Tibial nerve (tissue), 4 donors: ENCODE measurements at places on chromosomes 12 and 14. TPM values are rescaled to one million over a fixed set of nuclear protein-coding genes. Genes with fewer than 3 reads are reported as not detected.
A peak's percentile ranks its signal among the peaks of the same experiment; 100 is the strongest.

DNA sequence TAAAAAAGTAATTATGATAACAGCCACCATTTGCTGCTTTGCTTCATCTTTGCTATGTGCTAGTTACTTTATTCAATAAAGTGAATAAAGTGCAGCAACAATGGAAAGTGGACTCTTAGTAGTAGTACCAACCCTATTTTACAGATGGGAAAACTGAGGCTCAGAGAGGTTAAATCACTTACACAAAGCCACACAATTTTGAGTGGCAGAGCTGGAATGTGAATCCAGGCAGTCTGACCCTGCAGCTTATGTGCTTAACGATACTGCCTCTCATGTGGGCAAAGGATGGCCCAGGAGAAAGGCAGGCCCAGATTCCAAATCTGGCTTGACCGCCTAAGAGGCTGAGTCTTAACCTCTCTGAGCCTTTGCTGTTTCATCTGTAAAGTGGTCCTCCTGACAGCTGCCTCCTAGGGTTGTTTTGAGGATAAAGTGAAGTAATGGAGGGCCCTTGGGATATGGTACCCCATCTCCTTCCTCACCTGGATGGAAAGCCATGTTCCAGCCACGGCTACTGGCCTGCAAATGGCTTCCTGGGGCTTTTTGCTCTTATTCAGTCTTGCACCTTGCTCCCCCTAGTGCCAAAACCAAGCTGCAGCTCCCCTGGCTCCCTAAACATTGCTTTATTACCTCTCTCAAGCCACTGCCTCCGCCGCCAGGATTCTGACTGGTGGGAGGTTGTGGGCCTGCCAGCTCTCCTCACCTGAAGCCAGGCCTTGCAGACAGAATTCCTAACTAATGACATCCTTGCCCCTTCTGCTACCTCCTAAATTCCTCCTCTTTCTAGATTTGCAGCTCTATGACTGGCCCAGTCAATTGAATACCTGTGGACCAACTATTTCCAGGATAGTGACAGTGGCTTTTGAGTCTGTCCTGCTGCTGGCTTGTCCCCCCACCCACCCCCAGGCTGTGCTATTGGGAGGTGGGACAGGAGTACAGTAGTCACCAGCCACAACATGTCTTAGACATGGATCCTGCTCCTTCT is 283.3 kb upstream of the PWP1 start:
- no peaks in the 10 kb centered on the region for H3K36me3 ChIP-seq
- H3K4me3 ChIP-seq: no peak overlapping the region
- no peak overlapping the region for H3K27ac ChIP-seq
- DNase-seq: no peak
- no peaks in the 10 kb centered on the region for H3K4me1 ChIP-seq

DNA sequence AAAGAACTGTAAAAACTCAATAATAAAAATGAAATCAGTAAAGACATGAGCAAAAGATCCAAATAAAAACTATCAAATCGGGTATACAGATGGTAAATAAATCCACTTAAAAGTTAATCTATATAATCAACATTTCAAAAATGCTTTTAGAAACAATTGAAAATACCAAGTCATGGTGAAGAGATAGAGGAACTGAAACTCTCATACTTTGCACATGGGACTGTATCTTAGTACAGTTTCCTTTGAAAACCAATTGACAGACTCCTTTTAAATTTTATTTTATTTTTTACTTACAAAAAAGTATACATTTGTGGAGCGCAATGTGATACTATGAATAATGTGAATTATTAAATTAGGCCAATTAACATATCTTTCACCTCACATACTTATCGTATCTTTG is 98.6 kb upstream of the FAR2 start:
- no peak overlapping the region for H3K4me3 ChIP-seq
- H3K27me3 ChIP-seq: no peaks in the 10 kb centered on the region
- no peaks in the 10 kb centered on the region for H3K4me1 ChIP-seq
- no peak for DNase-seq
- no peaks in the 10 kb centered on the region for H3K36me3 ChIP-seq

DNA sequence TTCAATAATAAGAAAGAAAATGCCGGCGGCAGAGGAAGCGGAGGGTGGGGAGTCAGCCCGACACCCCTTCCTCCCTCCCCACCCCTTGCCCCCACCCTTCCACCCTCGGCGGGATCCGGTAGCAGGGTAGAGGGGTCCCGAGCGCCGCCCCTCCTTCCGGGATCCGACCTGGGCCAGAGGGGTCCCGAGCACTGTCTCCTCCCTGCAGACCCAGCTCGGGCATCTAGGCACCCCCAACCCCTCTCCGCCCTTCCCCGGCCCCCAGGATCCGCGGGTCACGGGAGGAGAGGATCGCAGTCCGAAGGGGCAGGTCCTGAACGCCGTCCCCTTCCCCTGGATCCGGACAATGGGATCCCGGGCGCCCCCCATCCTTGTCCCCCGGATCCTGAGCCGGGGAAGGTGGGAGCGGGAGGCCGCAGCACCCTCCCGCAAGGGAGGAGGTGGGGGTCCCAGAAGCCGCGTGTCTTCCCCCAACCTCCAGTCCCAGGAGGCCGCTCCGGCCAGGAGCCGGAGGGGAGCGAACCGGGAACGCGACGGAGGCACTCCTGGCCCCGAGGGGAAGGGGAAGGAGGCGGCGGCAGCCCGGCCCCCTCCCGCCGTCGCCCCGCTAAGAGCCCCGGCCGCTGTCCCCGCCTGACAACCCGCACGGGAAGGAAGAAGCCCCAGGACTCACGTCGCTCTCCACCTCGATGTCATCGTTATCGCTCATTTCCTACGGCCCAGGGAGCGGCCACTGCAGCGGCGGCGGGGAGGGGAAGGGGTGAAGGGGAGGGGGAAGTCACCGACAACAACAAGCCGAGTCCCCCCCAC is 481 bp downstream of the MAX start:
- H3K36me3 ChIP-seq: peaks cover 6% of the 10 kb centered on the region
- H3K4me1 ChIP-seq: peaks cover 51% of the 10 kb centered on the region
- H3K4me3 ChIP-seq: peak overlapping the region; percentile 78
- H3K27me3 ChIP-seq: no peaks in the 10 kb centered on the region
- peak overlapping the region; percentile 95 for H3K27ac ChIP-seq
- DNase-seq: no peak

DNA sequence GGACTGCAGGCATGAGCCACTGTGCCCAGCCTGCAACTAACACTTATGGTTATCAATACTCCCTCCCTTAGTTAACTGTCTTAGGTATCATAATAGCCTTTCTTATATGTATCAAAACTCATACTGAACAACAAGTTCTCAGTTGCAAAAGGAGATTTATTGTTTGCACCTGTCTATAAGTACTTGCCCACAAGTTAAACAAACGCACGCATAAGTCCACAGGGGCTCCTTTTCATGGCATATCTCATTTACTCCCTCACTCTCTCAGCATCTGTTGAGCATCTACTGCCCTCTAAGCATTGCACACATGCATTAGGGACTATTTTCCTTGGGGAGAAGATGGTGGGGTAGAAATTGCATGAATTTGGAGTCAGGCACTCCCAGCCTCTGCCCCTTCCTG is 46.7 kb upstream of the CORO1C start:
- peaks cover 15% of the 10 kb centered on the region for H3K4me1 ChIP-seq
- no peak overlapping the region for H3K27ac ChIP-seq
- DNase-seq: no peak
- no peaks in the 10 kb centered on the region for H3K27me3 ChIP-seq
- peaks cover 10% of the 10 kb centered on the region for H3K36me3 ChIP-seq
- H3K4me3 ChIP-seq: no peak overlapping the region

GRCh38 chr14:50335389-50335788 is 23.3 kb downstream of the DMAC2L start:
- DNase-seq: peak; percentile 69
- peaks cover 13% of the 10 kb centered on the region for H3K4me1 ChIP-seq
- H3K4me3 ChIP-seq: no peak overlapping the region
- no peaks in the 10 kb centered on the region for H3K36me3 ChIP-seq

GRCh38 chr14:74867673-74868072 is 8.3 kb downstream of the PROX2 start:
- no peaks in the 10 kb centered on the region for H3K27me3 ChIP-seq
- peak overlapping the region; percentile 25 for H3K27ac ChIP-seq
- DNase-seq: no peak
- no peak overlapping the region for H3K4me3 ChIP-seq
- peaks cover 7% of the 10 kb centered on the region for H3K4me1 ChIP-seq

- no peaks in the 10 kb centered on the region for H3K27me3 ChIP-seq
- H3K4me3 ChIP-seq: peak overlapping the region; percentile 41
- no peak overlapping the region for H3K27ac ChIP-seq
- H3K36me3 ChIP-seq: no peaks in the 10 kb centered on the region
- no peaks in the 10 kb centered on the region for H3K4me1 ChIP-seq
Measured at GRCh38 chr12:100164153-100164704, 21.6 kb upstream of the BLTP3B start.

- DNase-seq: no peak
- no peaks in the 10 kb centered on the region for H3K36me3 ChIP-seq
- H3K27ac ChIP-seq: no peak overlapping the region
- no peaks in the 10 kb centered on the region for H3K4me1 ChIP-seq
Measured at GRCh38 chr12:64912516-64913255, 88.2 kb downstream of the TBC1D30 start.

GRCh38 chr12:2664721-2665577 is 129.8 kb upstream of the FKBP4 start:
- H3K4me1 ChIP-seq: no peaks in the 10 kb centered on the region
- H3K4me3 ChIP-seq: no peak overlapping the region
- H3K27me3 ChIP-seq: no peaks in the 10 kb centered on the region
- no peaks in the 10 kb centered on the region for H3K36me3 ChIP-seq

DNA sequence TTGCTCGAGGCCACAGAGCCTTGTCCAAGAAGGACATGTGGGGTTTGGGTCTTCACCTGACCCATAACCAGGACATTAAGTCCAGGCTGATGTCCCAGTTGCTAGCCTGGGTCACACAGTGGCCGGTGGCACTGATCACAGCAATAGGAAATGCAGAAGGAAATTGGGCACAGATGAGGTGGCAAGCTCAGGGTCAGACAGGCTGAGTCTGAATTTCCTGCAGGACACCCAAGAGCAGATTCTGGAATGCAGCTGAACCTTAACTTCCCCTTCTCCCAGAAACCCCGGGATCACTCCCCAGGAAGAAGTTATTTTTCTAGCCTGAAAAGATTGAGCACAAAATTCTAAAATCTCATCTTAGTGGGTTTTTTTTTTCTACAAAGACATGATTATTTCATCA is 199.9 kb downstream of the KSR2 start:
- H3K36me3 ChIP-seq: no peaks in the 10 kb centered on the region
- no peak overlapping the region for H3K27ac ChIP-seq
- H3K27me3 ChIP-seq: no peaks in the 10 kb centered on the region
- no peaks in the 10 kb centered on the region for H3K4me1 ChIP-seq

DNA sequence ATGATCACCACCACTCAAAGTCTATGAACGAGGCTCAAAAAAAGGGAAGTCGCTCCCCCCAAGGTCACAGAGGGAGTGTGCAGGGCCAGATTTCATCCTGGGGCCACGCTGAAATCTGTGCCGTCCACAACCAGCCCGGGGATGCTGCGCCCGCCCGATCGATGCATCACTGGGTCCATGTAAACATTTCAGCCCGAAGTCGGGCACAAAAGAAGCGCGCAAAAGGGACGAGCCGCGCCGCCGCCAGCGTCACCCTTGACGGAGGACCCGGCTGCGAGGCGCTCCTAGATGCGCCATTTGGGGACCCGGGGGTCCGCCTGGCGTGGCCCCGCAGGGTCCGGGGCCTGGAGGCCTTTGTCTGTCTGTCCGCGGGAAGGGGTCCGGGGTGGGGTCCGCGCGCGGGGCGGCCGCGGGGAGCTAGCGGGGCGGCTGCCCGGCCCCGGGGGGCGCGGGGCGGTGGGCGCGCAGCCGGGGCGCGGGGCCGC is 503 bp downstream of the FBXO21 start:
- peak overlapping the region; percentile 72 for H3K4me3 ChIP-seq
- H3K36me3 ChIP-seq: no peaks in the 10 kb centered on the region
- DNase-seq: peak; percentile 7
- no peaks in the 10 kb centered on the region for H3K27me3 ChIP-seq
- H3K4me1 ChIP-seq: peaks cover 25% of the 10 kb centered on the region

- DNase-seq: no peak
- H3K27me3 ChIP-seq: no peaks in the 10 kb centered on the region
- H3K27ac ChIP-seq: no peak overlapping the region
- H3K4me3 ChIP-seq: no peak overlapping the region
- H3K36me3 ChIP-seq: no peaks in the 10 kb centered on the region
Measured at GRCh38 chr12:121561009-121561395, 19.8 kb downstream of the KDM2B start.

GRCh38 chr14:49679271-49679670 is 8.7 kb downstream of the POLE2 start:
- H3K4me1 ChIP-seq: no peaks in the 10 kb centered on the region
- no peaks in the 10 kb centered on the region for H3K27me3 ChIP-seq
- H3K36me3 ChIP-seq: no peaks in the 10 kb centered on the region
- H3K4me3 ChIP-seq: no peak overlapping the region
- H3K27ac ChIP-seq: no peak overlapping the region

DNA sequence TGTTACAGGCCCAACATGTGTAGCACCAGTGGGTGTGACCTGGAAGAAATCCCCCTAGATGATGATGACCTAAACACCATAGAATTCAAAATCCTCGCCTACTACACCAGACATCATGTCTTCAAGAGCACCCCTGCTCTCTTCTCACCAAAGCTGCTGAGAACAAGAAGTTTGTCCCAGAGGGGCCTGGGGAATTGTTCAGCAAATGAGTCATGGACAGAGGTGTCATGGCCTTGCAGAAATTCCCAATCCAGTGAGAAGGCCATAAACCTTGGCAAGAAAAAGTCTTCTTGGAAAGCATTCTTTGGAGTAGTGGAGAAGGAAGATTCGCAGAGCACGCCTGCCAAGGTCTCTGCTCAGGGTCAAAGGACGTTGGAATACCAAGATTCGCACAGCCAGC is 8.6 kb downstream of the BCL2L14 start:
- no peaks in the 10 kb centered on the region for H3K27me3 ChIP-seq
- DNase-seq: no peak
- H3K36me3 ChIP-seq: no peaks in the 10 kb centered on the region
- no peak overlapping the region for H3K27ac ChIP-seq
- H3K4me3 ChIP-seq: no peak overlapping the region

GRCh38 chr12:113299619-113300237 is 35.2 kb downstream of the SLC8B1 start:
- H3K27ac ChIP-seq: no peak overlapping the region
- H3K36me3 ChIP-seq: no peaks in the 10 kb centered on the region
- no peak overlapping the region for H3K4me3 ChIP-seq
- H3K27me3 ChIP-seq: no peaks in the 10 kb centered on the region

SLC10A1 gene
- total RNA-seq: not detected

RTL1 gene
- not detected for total RNA-seq

HHIPL1 gene
- 2.6 TPM for total RNA-seq

ACOT6 gene
- not detected for total RNA-seq

CSAD gene
- 73.0 TPM for total RNA-seq

KRT75 gene
- total RNA-seq: not detected

TSHR gene
- not detected for total RNA-seq

CLEC2B gene
- total RNA-seq: 17.8 TPM

ARHGAP9 gene
- 40.5 TPM for total RNA-seq

NR1H4 gene
- not detected for total RNA-seq

PTPRO gene
- 5.1 TPM for total RNA-seq

OLR1 gene
- 0.84 TPM for total RNA-seq

PZP gene
- total RNA-seq: 0.30 TPM

HOXC13 gene
- not detected for total RNA-seq
